Bronchial smooth muscle cell (primary cell): ENCODE measurements at places on chromosomes 3 and 15. TPM values are rescaled to one million over a fixed set of nuclear protein-coding genes. Genes with fewer than 3 reads are reported as not detected.

The UPK1B gene
- under 0.01 TPM in 1 of 2 replicates, not detected in the other for total RNA-seq

The GRM7 gene
- total RNA-seq, result not detected in 2 replicates

The LRRN1 gene
- 0.16 TPM in 1 of 2 replicates, not detected in the other for total RNA-seq

The REC114 gene
- total RNA-seq, result not detected in 2 replicates

The SIDT1 gene
- not detected in 2 replicates for total RNA-seq

The CHRNA7 gene
- total RNA-seq, result 0.47 and 0.86 TPM in 2 replicates

The PLA2G4F gene
- total RNA-seq, result under 0.01 TPM in 1 of 2 replicates, not detected in the other

The LRTM1 gene
- not detected in 2 replicates for total RNA-seq

The GRAMD2A gene
- 0.09 and 0.16 TPM in 2 replicates for total RNA-seq

The CPLX3 gene
- total RNA-seq, result under 0.01 TPM in 1 of 2 replicates, not detected in the other

The ARGFX gene
- not detected in 2 replicates for total RNA-seq

The CYP11A1 gene
- 0.69 and 0.79 TPM in 2 replicates for total RNA-seq

The GATA2 gene
- 4.7 and 7.6 TPM in 2 replicates for total RNA-seq

The SLC12A1 gene
- under 0.01 TPM in 1 of 2 replicates, not detected in the other for total RNA-seq

The GALNT15 gene
- 16.0 and 27.0 TPM in 2 replicates for total RNA-seq

The GOLGA8H gene
- 0.16 and 0.17 TPM in 2 replicates for total RNA-seq

The APOD gene
- 1.2 and 1.3 TPM in 2 replicates for total RNA-seq
